ENCODE measurements at places on chromosomes 12 and 14. TPM values are rescaled to one million over a fixed set of nuclear protein-coding genes. Genes with fewer than 3 reads are reported as not detected.

DNAJC22 gene
- total RNA-seq: 0.26 TPM

TNFAIP2 gene
- total RNA-seq: 21.1 TPM

CREBL2 gene
- total RNA-seq: 17.9 TPM

FGD4 gene
- 22.9 TPM for total RNA-seq

CLEC1B gene
- not detected for total RNA-seq

MYRFL gene
- 0.26 TPM for total RNA-seq

KRT85 gene
- not detected for total RNA-seq

RNF41 gene
- 102 TPM for total RNA-seq

CD9 gene
- 492 TPM for total RNA-seq

CFAP54 gene
- 0.26 TPM for total RNA-seq

CLEC7A gene
- not detected for total RNA-seq

CLEC4A gene
- total RNA-seq: not detected

TMEM132D gene
- total RNA-seq: not detected

KCNA1 gene
- not detected for total RNA-seq

LALBA gene
- not detected for total RNA-seq

ANGEL1 gene
- total RNA-seq: 6.1 TPM

MYO1H gene
- not detected for total RNA-seq

SMCO2 gene
- total RNA-seq: 1.8 TPM

ERG28 gene
- total RNA-seq: 4.2 TPM

MYF5 gene
- total RNA-seq: not detected

GRIP1 gene
- total RNA-seq: 28.0 TPM

TAS2R20 gene
- 2.0 TPM for total RNA-seq

PMCH gene
- total RNA-seq: not detected

BCL11B gene
- 2.9 TPM for total RNA-seq

PFKM gene
- 45.8 TPM for total RNA-seq

DYRK2 gene
- total RNA-seq: 23.8 TPM

SOAT2 gene
- total RNA-seq: not detected

CCDC196 gene
- total RNA-seq: not detected

CD27 gene
- not detected for total RNA-seq

SLC25A47 gene
- total RNA-seq: not detected

FAR2 gene
- 1.5 TPM for total RNA-seq

AMN gene
- 4.2 TPM for total RNA-seq

LIN52 gene
- total RNA-seq: 8.4 TPM

C12orf60 gene
- 1.4 TPM for total RNA-seq

GDF3 gene
- total RNA-seq: not detected

HSPB8 gene
- 2.4 TPM for total RNA-seq

PPP4R4 gene
- total RNA-seq: 23.8 TPM

LRTM2 gene
- not detected for total RNA-seq

ATG2B gene
- total RNA-seq: 9.0 TPM

LRP1 gene
- total RNA-seq: 44.2 TPM

WNT5B gene
- 0.79 TPM for total RNA-seq

CRACR2A gene
- 0.77 TPM for total RNA-seq

SCNN1A gene
- total RNA-seq: 57.7 TPM
